ENCODE measurements at places on chromosomes 11 and 22. TPM values are rescaled to one million over a fixed set of nuclear protein-coding genes. Genes with fewer than 3 reads are reported as not detected.
A peak's percentile ranks its signal among the peaks of the same experiment; 100 is the strongest.

GRCh38 chr11:31512117-31512516, 2.5 kb downstream of the ELP4 start:
- no peak for DNase-seq

DNA sequence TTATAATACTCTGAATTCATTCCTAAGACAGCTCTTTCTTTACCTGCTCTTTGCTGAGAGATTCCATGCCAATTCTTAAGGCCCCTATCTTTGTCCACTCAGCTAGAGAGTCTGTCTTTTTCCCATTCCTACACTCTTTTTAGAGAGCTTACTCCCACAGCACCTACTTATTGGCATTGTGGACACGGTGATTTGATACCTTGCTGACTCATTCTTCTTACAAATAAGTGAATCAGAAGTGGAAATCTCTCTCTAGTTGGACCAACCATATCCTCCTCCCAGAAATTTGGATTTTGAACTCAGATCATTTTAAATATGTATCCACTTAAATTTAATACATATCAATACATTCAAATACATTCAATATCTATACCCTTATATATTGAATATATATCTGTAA, 32.5 kb upstream of the OR6M1 start:
- no peak for DNase-seq

DNA sequence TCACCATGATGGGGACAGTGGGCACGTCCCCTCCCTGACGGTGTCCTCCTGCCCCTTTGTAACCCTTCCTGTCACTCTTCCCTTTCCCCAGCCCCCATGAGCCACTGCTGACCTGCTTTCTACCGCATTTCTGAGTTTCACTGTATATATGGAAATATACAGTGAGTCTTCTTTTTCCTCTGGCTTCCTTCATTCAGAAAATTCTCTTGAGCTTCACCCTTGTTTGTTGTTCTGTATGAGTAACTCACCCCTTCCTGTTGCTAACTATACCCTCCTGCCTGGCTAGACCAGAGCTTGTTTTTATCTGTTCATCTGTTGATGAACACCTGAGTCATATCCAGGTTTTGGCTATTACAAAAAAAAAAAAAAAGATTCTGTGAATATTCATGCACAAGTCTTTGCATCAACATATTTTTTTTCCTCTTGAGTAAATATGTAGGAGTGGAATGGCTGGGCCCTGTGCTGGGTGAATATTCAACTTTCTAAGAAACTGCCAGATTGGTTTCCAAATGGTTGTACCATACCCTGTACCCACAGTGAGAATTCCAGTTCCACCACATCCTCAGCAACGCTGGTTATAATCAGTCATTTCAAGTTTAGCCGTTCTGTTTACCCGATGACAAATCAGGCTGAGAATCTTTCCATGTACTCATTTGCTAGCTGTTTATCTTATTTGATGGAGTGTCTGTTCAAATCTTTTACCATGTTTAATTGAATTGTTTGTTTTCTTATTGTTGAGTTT, 62.0 kb downstream of the IGF2 start:
- DNase-seq: peak; percentile 77

DNA sequence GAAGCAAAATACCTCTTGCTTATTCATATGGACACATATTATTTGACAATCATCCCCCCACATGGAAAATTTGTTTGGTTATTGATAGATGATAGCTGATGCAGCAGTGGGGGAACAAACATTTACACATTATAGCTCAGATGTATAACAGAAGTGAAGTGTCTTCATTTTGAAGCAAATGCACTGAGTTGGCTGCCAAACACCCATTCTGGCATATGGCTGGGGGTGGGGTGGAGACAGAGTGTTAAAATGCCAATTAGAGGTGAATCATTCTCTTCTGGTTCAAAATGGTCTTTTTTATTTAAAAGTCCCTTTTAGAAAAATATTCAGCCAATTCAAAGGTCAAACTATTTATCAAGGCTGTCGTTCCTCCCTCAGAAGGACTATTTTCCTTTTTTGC, 157.3 kb upstream of the TRPC6 start:
- no peak for DNase-seq

GRCh38 chr11:69594481-69594880, 46.5 kb upstream of the CCND1 start:
- DNase-seq: no peak

DNA sequence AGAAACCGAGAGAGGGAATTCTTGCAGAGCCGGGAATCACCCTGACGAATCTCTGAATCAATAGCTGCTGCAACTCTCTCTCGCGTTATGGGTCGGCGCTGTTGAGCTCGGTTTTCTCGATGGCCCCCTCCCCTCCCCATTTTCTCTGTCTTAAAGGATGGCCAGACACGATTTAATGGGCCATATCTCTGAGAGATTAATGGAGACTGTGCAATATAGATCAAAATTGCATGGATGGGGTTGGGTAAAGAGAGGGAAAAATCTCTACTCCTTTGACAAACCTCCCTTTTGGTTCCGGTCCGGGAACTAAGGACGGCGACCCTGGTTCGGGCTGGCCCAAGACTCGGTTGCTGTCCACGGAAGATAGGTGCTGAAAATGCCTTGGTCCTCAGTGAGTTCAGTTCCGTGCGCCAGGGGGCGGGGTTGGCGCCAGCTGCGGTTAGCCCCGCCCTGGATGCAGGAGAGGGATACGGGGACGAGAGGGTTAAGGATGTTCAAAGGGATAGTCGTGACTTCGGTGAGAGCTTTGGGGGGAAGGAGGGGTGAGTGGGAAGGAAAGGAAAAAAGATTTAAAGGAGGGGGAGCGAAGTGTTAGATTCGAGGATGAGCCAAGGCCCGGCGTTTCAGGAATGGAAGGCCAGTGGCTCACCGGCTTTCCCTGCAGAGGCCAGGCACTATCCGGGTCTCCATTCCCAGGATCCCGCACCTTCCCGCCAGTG, 103.6 kb upstream of the HSD17B12 start:
- peak; percentile 49 for DNase-seq

DNA sequence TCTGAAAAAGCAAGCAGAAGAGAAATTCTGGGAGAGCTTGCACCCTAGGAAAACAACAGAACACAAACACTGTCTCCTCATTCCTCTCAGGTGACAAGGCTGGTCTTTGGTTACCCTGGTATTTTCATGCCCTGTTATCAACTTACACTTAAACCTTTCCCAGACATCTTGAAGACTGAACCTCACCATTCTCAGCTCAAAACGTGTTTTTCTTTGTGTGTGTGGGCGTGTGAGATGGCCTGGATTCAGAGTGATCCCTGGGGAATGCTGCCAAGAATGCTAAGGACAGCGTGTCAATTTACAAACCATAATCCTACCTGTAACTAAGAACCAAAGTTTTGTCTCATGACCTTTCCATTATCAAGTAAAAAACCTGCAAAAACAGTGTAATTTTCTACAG, 33.3 kb downstream of the ELF5 start:
- no peak for DNase-seq

- DNase-seq: no peak
These were observed 710.3 kb downstream of the KCNA4 start for GRCh38 chr11:29306527-29306926.

DNA sequence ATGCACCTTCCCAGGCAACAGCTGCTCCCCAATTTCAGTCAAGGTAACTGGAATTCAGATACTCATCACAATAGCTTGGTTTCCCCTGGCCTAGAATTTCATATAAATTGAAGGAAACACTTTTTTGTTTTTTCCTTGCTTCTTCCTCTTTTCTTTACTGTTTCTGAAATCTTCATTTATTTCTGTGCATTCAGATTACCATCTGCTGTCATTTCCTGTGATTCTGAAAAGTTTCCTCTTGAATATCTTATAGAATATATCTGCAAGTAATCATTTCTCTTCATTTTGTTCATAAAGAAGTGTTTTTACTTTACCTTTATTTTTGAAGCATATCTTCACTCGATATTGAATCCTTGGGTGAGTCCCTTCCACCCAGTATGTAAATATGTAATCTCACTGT, 85.3 kb downstream of the GAB4 start:
- no peak for DNase-seq

DNA sequence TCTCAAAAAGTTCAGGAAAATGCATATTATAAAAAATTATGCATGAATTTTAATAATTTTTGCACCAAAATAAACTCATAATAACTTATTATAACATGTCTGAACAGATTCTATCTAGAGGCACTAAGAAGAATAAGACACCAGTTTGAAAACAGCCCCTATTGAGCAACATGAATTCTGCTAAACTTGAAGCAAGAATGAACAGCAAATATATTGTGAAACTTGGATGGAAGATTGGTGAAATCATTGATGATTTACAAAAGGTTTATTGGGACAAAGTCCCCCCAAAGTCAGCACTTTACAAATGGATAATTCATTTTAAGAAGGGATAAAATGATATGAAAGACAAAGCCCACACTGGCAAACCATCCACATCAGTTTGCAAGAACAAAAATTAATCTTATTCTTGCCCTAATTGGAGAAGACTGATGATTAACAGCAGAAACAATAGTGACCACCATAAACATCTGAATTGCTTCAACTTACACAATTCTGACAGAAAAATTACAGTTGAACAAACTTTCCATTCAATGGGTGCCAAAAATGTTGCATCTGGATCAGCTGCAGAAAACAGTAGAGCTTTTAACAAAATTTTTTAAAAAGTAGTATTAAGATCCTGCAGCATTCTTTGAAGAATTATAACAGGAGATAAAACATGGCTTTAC, 257.5 kb upstream of the FAT3 start:
- no peak for DNase-seq

GRCh38 chr11:130606781-130607511, 158.5 kb downstream of the ADAMTS15 start:
- no peak for DNase-seq

DNA sequence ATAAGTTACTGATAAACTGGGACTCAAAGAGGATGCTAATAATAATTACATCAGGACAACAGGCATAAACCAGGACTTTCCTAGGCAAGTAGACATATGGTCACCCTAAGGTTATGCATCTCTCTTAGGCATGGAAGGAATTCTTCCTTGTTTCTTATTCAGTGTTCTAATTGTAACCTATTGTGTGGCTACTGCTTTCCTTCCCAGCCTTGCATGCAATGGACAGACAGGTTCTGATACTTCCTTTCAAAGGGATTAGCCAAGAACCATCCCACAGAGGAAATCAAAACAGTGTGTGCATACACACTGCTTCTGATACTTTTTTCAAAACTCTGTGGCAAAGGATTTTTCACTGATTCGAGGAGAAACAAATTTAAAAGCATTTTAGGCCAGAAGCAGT, 48.3 kb downstream of the RRAS2 start:
- DNase-seq: no peak

GRCh38 chr11:80843266-80843974, 1402.6 kb upstream of the TENM4 start:
- DNase-seq: no peak

- DNase-seq: no peak
These were observed 120.0 kb upstream of the SERPIND1 start for GRCh38 chr22:20653795-20654342.

GRCh38 chr22:41597635-41597953, 8.0 kb upstream of the PMM1 start:
- DNase-seq: no peak

- DNase-seq: peak; percentile 32
These were observed 21.3 kb upstream of the NELL1 start for GRCh38 chr11:20647976-20648565.

- DNase-seq: no peak
These were observed 91.3 kb downstream of the CDKN1C start for GRCh38 chr11:2794046-2794967.

- DNase-seq: no peak
These were observed 43.1 kb downstream of the CCDC73 start for GRCh38 chr11:32751381-32751780.

The ADM2 gene
- total RNA-seq: 7.3 TPM

The PIWIL4 gene
- 0.90 TPM for total RNA-seq

The IGF2 gene
- 26.5 TPM for total RNA-seq

The TRIM29 gene
- total RNA-seq: not detected

The SLC25A22 gene
- 32.2 TPM for total RNA-seq

Measured in activated CD4-positive, alpha-beta memory T cell treated with anti-CD3 and anti-CD28 coated beads for 36 hours (primary cell).